ENCODE measurements at places on chromosomes 3 and 15.

DNA sequence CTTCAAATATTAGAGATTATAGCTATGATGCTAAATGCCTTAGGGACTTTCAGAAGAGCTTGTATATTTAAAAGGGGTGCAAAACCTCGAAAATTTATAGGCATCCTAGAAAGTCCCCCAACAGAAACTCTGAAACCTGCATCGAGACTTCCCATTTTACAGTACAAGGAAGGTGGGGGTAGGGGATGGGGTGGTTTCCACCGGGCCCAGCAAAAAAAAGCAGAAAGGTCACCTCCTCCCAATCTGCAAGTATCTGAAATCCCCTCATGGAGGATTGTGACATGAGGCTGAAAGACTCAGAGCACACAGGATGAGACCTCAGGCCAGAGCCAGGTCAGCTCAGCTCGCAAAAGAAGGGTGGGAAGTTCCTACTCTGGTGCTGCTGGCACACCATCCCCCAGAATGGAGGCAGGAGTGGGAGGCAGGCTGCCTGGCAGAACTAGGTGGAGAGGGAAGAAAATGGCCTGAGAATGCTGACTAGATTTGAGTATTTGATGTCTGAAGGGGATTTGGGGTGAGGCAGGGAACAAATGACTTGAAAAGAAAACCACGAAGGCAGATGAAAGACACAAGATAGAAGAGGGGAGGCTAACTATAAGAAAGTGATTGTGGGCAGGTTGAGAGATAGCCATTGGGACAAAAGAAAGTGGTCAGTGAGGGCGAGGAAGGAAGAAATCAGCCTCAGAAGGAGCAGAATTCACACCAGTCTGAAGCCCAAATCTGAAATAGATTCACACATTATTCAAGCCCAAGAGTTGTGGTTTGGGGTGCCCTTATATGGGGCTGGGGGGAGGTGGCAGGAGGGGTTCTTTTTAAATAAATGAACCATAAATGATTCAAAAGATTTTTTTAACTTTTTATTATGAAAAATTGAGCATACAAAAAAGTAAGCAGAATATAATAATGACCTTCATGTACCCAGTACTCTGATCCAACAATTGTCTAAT is 22.5 kb upstream of the TSC22D2 start:
- no peak for DNase-seq

DNA sequence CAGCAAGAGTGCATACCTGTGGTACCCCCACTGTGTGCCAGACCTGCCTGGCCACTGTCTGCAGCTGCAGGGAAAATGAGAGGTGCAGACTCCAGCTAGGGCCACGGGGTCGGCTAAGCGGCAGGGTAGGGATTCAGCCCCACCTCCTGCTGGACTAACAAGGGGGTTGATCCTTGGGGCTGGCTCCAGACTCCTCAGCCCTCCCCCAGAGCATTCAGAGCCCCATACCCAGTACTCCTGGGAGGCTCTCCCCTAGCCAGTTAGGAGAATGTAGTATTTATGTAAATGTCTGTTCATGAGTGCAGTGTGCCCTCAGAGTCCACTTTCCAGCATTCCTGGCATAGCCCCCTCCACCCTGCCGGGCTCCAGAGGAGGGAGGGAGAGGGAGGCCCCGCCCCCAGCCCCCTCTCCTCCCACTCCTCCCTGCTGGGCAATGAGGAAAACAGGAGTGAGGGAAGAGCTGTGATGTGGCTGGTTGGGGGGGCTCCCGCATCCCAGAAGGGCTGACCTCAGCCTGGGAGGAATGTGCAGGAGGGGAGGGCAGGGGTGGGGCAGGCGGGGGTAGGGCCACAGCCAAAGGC is 4.5 kb upstream of the SEMA3B start:
- no peak for DNase-seq

- DNase-seq = no peak
These were observed 1.6 kb upstream of the SEMA3B start for GRCh38 chr3:50267280-50267913.

DNA sequence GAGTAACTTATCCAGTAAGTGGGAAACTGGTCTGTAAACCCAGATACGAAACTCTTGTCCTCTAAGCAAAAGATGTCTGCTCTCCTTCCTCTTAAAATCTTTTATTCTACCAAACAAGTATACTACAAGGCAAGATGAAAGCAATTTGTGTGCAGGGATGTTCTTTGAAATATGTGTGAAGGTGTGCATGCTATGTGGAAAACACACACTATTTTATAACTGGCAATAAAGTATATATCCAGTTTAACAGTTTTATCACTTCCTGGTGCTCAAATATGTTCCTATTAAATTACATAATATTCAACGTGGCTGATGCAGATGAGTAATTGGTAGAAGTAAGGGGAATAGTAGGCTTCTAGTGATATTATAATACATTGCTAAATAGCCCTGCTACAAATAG is 566.5 kb downstream of the ROBO2 start:
- no peak for DNase-seq

DNA sequence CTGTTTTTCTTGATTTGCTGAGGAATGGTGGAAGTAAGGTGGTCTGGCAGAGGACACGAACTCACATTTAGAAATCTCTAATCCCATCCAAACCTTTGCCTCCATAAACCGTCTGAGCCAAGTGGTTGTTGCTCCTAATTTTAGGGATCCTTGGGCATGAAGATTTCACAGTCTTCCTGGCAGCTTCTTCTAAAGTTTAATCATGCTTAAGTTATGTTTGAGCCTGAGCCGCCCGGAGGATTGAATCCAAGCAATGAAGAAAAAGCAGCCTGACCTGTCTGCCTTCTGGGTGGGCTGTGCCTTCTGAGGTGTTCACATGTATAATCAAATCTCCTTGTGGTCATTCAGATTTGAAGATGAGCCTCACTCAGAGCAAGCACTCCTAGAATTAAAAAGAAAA is 249.0 kb downstream of the CD47 start:
- DNase-seq = no peak

DNA sequence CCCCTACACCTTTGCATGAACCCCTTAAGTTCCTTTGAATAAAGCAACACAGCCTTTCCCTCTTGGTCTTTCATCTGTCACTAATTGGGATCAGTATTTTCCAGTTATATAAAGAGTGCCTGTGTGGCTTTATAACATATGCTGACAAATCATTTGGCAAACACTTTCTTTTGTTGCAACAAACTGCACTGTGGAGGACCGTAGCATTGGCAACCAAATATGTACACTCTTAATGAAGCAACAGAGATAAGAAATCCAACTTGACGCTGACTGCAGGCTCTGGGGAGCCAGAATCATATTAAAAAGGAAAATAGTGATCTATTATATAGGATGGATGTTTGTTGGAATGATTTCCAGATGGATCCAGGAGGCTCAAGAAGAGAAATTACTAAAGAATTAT is 120.1 kb upstream of the PRICKLE2 start:
- DNase-seq = no peak

GRCh38 chr3:69762768-69763229 is 23.5 kb downstream of the MITF start:
- DNase-seq = no peak

DNA sequence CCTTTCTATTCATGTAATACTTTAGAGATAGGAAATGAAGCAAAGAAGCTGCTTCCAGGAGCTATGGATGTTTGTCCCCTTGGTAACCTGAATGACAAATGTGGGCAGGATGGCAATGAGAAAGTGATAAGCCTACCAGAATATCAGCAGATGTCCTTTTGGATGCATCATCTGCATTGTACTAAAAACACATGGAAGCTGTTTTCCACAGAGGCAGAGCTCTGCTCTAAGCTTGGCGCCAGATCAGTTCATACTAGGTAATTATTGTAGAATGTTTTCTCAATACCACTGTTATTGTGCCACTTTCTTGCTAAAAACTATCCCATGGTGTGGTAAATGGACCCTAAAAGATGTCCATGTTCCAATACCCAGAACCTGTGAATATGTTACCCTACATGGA is 100.2 kb downstream of the DTWD1 start:
- DNase-seq = no peak

GRCh38 chr3:66136597-66136996 is 84.2 kb upstream of the SLC25A26 start:
- DNase-seq = no peak

DNA sequence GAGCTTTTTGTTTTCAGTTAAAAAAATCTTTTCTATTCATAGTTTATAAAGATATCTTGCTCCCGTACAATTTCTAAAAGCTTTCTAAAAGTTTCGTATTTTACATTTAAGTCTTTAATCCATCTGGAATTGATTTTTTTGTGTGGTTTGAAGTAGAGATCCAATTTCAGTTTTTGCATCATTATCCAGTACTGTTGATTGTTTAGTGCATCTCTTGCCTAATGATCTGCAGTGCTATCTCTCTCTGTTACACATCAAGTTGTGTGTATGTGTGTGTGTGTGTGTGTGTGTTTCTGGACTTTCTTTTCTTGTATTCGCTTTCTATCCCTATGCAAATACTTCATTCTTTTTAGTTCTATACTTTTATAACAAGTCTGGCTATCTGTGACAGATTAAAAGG is 605.8 kb upstream of the DPPA4 start:
- DNase-seq = no peak

DNA sequence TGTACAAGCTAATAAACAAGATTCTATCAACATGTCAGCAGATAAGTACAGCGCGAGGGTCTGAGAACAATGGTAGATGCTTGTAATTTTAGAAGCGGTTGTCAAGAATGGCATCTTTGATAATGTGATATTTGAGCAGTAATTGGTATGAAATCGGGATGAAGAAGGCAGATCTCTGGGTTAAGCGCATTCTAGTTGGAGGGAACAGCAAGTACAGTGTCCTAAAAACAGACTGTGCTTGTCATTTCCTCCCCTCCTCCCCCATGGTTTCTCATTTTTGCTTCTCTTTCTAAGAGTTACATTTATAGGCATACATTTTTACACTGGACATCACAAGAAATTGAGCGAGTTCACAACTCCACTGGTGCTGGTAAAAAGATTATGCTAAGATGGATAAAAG is 23.3 kb downstream of the TGFBR2 start:
- DNase-seq = no peak

DNA sequence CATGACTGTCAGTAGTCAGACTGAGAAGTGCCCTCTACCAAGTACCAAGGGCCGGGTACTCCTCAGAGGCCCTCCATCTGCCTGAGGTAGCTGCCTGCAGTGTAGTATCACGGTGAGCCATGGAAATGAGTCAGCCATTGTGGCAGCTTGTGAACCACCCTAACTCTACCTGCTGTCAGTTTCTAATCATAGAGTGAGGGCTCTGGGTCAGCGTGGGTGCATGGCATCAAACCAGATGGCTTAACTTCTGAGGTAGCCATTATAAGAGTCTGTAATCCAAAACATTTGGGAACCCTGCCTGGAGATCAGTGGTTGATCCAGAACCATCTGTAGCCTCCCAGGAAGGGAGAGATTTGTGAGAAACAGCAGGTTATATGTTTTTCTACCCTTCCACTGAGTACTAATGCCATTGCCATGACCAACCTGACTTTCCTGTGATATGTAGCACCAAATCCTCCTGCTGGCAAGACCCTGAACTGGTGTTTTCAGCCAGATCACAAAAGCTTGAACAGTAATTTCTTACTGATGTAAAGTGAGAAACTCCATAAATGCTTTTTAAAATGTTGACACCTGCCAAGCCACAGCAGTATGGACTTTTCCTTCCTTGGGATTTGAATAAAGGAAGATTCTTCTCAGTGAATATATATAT is 38.9 kb downstream of the ABHD2 start:
- no peak for DNase-seq

DNA sequence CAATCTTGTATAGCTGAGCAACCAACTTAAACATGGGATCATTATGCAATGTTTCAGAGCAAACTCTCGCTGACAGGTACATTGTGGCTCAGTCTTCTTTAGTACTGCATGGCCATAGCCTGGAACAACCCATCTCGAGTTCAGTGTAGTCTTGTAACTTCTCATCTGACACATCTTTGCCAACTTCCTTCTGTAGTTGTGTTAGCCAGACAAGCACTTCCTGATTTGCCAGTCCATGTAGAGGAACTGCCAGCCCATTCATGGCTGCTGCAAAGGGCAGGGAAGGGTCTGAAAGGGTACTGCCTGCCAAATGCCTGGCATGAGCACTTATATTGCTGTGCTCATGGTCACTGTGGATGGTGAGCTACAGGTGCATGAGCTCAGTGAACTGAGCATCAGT is 49.2 kb upstream of the CCDC54 start:
- DNase-seq = no peak

- DNase-seq = no peak
These were observed 74.3 kb downstream of the ABTB1 start for GRCh38 chr3:127747066-127747465.

DNA sequence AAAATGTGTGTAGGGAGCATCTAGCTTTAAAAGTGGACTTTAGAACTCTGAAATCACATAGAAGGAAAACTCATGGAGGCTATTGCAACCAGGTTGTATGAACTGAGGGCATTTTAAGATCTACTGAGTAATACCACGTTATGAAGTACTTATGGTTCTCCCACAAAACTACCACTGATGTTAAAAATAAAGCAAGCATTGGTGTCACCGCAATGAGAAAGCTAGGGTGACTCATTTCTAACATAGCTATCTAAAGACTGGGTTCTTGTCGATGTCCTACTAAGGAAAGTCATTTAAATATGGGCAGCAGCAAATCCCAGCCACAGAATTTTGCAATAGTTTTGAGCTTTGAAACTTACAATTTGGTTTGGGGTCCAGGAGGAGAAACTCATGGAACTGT is 584.8 kb downstream of the DIPK2A start:
- DNase-seq = no peak

- no peak for DNase-seq
These were observed 2.4 kb upstream of the ETV5 start for GRCh38 chr3:186110975-186111974.

DNA sequence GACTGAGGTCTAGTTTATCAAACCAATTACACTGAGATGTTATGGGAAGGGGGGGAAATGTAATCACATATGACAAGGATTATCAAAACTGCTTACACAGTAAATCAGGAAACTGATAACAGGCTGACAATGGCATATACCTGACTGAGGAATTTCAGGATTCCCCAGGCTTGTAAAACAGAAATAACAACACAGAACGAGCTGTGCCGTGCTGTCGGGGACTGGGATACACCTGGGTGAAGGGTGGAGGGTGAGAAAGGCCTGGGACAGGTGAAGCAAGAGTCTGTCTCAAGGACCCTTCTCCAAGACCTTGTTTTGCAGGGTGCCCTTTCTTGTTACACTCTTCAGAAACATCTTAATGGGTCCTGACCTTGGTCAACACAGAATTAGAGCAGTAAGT is 29.4 kb downstream of the RORA start:
- no peak for DNase-seq

- DNase-seq = no peak
These were observed 19.7 kb downstream of the GPR171 start for GRCh38 chr3:151183265-151183671.

- DNase-seq = no peak
These were observed 328.3 kb downstream of the MFSD1 start for GRCh38 chr3:159130108-159130507.

GRCh38 chr3:16529264-16529663 is 15.8 kb upstream of the RFTN1 start:
- no peak for DNase-seq

DNA sequence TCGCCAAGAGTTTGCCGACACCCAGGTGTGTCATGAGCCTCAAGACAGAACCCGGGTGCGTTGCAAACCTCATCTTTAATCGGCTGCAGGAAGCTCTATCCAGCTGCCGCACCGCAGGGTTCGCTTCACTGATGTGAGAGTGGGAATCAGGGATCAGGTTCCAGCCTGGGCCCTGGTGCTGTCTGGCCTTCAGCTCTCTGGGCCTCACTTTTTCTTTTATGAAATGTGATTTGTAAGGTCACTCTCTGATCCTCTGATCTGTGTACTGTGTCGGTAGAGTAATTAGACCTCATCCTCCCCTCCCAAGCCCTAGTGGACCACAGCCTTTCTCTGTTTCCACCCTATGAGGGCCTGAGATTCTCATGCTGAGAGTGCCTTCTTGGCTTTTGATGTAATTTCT is 202.8 kb upstream of the UBE2E1 start:
- no peak for DNase-seq
